CD4-positive, alpha-beta T cell treated with Interleukin-6 at 100 ng/mL for 8 hours (primary cell): ENCODE measurements at places on chromosomes 3 and 15.

- no peak for DNase-seq
These were observed 63.5 kb downstream of the ITGB5 start for GRCh38 chr3:124823648-124824047.

DNA sequence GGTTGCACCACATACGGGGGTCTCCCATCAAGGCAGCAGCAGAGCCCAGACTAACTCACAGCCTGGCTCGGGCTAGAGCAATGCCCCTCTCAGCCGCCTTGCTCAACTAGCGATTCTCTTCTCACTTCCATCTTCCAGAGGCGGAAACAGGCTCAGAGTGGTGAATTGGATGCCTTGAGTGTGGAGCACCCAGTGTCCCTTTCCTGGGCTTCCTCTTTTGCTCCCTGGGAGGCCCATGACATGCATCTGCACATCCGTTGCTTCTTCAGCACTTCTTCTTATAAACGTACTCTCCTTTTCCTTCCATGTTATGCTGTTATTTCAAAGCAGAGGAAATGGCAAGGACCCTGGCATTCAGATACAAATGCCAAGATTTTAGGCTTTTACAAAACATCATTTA, 2.1 kb upstream of the IQSEC1 start:
- no peak for DNase-seq

DNA sequence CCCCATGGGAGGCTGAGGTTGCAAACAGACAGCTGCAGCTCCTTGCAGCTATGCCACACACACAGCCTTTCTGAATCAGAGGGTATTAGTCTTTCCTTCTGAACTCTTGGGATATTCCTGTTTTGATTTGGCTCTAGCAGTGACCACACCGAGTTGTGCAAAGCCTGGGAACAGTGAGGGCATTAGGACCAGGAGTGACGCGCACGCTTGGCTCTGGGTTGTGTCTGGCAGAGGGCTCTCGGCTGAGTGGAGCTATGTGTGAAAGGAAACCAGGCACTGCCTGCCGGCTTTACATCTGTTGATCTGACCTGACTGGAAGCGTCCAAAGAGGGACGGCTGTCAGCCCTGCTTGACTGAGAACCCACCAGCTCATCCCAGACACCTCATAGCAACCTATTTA, at the start of gene GALNT15:
GALNT15 (plus strand) TSS at position 292 of the 400 bp plus-strand sequence. CDS start 472 bp downstream, outside the sequence.
- DNase-seq: no peak

GRCh38 chr15:25852027-25852426, 11.1 kb downstream of the ATP10A start:
- no peak for DNase-seq

GRCh38 chr3:176927706-176928581, 269.3 kb downstream of the TBL1XR1 start:
- no peak for DNase-seq

- no peak for DNase-seq
These were observed 24.9 kb downstream of the GYG1 start for GRCh38 chr3:149016242-149016641.

- no peak for DNase-seq
These were observed 562.0 kb upstream of the CFAP20DC start for GRCh38 chr3:59611649-59612443.

DNA sequence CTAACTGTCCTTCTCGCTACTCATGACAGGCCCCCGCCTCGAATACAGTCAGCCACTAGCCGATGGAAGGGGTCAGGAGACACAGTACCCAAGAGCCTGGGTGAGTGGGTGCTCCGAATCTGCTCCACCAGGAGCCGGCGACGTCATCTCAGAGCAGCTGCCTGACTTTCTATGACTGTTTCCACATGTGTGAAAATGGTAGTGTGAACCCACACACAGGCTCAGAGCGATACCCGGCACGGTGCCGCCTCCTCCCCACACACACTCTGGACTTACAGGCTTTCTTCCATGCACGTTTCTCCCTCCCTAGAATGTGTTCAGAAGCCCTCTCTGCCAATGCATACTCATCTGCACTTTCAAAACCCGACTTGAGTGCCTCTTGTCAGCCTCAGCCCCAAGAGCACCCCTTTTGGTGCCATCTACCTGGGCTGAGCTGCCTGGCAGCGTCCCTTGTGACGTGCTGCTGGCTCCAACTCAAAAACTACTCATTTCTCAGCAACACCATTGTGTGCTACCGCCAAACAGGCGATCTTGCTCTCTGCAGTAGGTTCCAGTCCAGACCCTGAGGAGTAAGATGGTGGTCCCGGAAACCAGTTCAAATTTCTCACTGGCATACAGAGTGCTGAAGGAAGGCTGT, 29.7 kb downstream of the VGLL4 start:
- DNase-seq: no peak

- no peak for DNase-seq
These were observed 329.0 kb upstream of the SEMA6D start for GRCh38 chr15:47388299-47388698.

DNA sequence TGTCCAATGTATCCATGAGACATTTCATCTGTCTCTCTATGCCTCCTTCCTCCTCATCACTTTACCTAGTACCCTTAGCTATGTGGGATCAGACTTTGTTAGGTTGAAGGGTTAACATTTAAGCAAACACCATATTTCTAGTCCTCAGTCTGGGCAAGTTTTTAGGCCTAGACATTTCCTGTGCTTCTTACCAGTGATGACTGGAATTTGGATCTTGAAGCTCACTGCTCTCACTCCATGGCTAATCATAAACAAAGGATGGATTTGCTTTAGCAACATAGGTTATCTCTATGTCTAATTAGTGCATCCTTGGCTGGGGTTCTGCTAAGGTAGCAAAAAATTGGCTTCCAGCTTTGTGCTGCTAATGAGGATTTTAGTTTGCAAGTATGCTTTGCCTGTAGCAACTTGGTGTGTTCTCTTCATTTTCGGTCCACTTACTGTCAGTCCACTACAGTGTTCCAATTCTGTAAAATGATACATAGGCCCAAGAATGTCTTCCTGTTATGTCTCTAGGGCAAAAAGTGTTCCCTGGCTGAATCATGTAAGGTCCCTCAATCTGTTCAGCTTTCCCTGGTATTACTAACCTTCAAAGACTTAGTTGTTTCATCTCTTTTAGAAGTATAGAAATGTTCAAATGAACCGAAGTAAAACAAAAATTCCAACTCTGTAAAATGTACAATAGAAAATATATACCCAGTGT, 615.4 kb downstream of the CADM2 start:
- no peak for DNase-seq

- no peak for DNase-seq
These were observed 30.0 kb upstream of the GMNC start for GRCh38 chr3:190892395-190892902.
